Naive thymus-derived CD4-positive, alpha-beta T cell (primary cell): ENCODE measurements at places on chromosomes 6 and 20.

DNA sequence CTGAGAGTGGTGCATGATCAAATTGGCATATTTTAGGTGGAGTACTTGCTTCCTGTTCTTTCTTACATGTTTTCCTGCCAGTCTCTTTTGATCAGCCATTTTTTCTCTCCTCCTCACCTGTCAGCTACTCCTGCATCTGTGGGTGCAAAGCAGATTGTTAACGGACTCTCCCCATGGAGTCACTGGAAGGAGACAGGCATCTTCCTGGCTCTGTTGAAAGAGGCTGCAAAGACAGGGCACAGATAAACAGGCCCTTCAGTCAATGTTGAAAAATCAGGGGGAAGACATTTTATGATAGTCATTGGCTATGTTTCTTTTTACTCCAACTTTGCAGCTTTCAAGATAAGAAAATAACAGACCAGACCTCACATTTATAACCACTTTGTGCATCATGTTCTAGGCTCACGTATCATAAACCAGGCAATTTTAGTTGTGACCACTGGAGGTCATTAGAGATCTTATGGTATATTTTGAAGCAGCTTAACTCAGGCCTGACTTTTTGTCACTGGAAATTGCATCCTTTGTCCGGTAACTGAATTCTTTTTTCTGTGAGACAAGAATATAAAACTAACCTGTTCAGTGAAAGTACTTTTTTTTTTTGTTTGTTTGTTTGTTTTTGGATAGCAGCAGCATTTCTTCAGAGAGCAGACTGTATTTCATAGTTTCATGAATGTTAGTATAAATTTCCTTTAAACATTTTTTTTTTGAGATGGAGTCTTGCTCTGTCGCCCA, 20.1 kb downstream of the ECT2L start:
- peak; percentile 41 for DNase-seq

DNA sequence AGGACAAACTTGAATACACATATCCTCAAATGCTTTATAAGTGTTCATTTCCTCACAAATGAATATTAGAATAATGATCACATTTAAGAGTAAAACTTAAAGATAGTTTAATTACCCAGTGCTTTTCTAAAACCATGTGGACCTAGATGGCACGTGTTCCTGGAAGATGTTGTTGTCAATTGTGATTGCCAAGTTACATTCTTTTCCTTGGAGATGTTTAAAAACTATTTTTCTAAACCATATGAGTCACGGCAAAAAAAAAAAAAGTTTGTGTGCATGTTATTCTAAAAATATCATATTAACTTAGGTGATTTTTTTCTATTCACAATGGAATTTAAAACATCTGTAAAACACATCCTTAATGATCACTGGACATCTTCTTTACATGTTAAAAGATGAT, 51.1 kb downstream of the RCAN2 start:
- DNase-seq: no peak

DNA sequence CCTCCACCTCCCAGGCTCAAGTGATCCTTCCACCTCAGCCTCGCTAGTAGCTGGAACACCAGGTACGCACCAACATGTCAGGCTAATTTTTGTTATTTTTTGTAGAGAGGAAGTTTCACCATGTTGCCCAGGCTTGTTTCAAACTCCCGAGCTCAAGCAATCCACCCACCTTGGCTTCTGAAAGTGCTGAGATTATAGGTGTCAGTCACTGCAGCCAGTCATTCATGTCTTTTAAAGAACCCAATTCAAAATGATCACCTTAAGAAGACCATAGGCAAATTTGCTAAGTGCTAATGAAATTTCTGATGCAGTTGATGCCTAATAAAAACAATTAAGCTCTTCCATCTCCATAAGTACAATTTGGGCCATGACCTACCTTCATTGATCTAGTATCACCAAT, 2.6 kb upstream of the VNN2 start:
- DNase-seq: no peak

GRCh38 chr6:163635731-163636364, 221.3 kb downstream of the QKI start:
- no peak for DNase-seq

- DNase-seq: no peak
Measured at GRCh38 chr6:51533962-51534361, 553.5 kb downstream of the PKHD1 start.

DNA sequence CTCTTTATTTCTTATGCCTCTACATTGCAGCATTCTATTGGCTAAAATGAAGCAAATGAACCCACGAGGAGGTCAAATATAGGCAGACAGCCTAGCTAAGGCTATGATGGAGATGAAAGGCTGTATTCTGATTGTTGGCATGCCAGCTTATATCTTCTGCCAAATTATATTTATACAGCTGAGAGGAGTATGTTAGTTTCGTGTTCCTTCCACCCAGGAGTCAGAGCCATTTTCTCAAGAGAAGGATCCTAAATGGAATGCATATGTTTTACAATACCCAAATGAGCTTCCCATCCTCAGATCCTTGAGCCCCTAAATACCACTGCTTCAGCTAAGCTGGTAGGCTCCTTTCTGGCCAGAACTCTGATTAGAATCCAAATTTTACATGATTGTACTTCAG, 178.4 kb upstream of the HDDC2 start:
- DNase-seq: no peak

DNA sequence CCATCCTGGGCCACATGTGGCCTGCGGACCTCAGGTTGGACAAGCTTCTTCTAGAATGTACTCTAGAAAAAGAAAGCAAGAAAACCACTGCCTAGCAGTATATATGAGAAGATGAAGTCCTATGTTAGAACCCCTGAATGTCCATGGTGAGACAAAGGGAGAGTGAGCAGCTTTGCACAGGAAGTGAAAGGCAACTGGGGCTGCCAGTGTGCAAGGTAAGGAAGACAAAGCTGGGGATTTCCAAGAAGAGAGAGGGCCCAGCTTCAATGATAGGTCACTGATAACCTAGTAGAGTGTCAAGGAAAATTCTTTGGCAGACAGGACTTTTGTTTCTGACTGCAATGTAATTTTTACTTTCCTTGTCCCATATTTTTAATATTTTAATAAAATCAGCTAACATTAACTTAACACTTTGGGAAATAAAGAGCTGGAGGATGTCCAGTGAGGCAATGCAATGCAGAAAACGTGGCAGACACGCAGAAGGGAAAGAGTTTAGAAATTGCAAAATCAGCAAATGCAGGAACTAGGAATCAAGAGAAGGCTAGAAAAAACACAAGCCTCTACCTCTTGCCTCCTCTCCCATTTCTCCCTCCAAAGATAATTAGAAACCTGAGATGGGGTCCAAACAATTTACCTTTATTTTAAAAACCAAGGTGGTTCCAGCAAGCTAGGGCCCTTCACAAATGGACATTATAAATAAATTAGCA, 47.4 kb downstream of the CYP39A1 start:
- DNase-seq: no peak

- no peak for DNase-seq
Measured at GRCh38 chr6:7556394-7557106, 15.1 kb downstream of the DSP start.

GRCh38 chr20:15476781-15477180, 1096.5 kb downstream of the KIF16B start:
- no peak for DNase-seq

DNA sequence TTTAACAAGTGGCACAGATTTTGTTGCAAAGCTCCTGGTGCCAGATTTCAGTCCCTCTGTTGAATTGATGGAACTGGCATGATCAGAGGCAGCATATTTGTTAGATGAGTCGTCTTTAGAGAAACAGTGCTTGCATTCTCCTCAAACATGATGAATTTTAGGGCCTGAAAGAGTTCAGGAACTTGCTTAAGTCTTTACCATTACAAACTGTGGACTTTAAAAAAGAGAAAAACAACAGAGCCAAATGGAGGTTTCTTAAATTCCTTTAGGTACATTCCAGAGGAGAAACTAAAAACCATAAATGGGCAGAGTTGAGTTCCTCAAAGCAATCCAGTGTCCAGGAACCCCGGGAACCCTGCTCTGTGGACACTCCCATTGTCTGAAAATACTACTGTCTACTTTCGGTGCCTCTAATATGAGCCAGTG, 2.5 kb downstream of the GTF2H5 start:
- no peak for DNase-seq

GRCh38 chr20:59235226-59235625, 65.2 kb upstream of the EDN3 start:
- no peak for DNase-seq

DNA sequence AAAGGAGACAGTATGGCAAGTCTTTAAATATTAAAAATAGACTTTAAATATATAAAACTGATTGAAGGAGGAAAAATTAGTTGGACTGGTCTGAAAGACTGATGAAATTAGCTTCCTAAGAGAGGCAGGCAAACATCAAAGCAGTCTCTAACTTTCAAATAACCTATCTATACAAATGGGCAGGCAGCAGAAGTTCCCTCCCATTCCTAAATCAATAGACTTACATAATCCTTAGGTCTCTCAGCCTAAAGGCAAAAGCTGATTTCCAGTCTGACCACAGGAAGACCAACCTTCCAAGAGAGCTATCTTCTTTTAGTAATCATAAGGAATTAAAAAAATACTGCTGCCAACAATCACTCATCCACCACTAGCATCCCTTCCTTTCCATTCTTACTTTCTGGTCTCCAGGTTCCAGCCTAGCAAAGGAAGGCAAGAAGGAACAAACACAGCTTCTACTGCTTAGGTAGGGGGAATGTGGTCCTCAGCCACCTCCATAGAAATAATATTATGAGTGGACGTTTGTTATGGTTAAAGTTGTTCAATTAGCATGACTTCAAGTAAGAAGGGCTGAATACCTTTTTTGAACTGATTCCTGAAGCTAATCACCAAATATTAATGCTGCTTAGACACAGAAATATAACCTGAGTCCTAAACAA, 44.1 kb downstream of the SESN1 start:
- DNase-seq: no peak

- no peak for DNase-seq
Measured at GRCh38 chr20:7015257-7015656, 247.8 kb downstream of the BMP2 start.

DNA sequence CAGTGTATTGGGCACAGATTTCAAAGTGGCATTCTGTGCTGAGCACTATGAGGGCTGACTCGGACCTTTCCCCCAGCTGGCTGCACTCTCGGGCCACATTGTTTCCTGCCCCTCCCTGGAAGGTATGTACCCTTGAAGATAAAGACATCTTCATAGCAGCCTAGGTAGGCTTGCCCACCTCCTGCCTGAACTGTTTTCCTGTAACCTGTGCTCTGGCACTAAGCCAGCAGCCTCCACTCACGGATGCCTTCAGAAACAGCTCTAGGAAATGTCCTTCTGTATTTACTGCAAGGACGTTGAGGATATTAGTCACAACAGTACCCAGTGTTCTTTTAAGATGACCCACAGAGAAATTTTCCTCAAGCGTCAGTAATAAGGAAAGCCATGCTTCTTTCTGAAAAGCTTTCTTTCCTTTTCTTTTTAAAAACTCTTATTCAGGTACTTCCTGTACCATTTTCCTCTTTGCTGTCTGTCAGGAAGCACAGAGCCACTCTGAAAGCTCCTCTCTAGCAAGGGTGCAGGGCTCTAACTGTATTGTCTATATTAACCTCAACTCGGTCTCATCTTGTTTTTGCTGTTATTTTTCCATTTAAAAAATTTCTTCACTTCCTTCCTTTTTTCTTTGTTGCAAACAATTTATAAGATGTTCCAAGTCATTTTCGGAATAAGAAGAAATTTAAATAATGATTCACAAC, 43.5 kb downstream of the TTI1 start:
- DNase-seq: no peak

GRCh38 chr6:22020299-22021003, 276.4 kb downstream of the PRL start:
- no peak for DNase-seq

DNA sequence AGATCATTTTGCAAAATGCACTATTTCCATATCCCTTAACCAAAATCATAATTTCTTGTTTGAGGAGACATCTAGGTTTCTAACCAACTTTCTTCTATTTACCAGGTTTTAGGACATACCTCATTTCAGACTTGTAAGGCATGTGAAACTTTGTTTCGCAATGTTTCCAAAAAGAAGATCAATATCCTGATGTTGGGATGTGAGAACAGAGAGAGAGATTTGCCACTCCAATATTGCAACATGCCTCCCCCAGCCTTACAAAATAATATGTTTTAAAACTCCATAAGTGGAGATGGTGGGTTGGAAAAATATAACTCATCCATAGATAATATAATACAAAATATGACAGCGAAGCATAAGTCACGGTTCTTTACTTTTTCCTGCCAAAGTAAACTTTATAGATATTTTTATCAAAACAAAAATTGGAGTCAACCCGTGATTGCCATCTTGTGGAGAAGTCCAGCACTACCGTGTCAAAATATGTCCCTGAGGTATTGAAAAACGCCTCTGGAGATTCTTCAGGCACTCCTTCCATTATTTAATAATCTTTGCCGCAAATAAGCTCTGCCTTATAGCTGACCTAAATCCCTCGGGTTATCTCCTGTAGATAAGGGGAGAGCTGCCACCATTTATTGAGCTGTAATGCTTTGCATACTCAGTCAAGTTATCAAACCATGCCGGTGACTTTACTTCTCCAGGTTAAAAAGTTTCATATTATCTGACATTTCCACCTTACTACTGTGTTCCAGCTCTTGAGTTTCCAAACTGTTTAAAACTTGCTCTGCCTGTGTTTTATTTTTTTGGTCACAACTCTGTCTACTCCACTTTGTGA, 534.2 kb downstream of the HACE1 start:
- DNase-seq: no peak

- DNase-seq: no peak
Measured at GRCh38 chr6:154384191-154384590, 27.6 kb upstream of the IPCEF1 start.

DNA sequence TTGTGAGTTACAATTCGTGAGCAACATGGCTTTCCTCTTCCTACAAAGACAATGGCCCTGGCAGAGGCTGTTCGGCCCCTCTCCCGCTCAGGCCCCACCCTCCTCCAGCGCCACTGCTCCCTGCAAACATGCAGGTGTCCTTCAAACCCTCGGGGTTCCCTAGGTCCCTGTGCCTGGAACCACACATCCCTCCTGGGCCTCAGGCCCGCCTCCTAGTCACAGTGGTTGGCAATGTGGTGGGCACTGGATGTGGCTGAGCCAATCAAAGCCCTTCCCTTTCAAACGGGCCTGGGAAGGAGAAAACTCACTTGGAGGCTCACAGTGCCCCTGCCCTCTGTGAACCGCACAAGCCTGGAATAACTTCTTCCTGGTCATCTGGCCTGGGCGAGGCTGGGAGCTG, 147.2 kb downstream of the TFAP2C start:
- DNase-seq: no peak

DNA sequence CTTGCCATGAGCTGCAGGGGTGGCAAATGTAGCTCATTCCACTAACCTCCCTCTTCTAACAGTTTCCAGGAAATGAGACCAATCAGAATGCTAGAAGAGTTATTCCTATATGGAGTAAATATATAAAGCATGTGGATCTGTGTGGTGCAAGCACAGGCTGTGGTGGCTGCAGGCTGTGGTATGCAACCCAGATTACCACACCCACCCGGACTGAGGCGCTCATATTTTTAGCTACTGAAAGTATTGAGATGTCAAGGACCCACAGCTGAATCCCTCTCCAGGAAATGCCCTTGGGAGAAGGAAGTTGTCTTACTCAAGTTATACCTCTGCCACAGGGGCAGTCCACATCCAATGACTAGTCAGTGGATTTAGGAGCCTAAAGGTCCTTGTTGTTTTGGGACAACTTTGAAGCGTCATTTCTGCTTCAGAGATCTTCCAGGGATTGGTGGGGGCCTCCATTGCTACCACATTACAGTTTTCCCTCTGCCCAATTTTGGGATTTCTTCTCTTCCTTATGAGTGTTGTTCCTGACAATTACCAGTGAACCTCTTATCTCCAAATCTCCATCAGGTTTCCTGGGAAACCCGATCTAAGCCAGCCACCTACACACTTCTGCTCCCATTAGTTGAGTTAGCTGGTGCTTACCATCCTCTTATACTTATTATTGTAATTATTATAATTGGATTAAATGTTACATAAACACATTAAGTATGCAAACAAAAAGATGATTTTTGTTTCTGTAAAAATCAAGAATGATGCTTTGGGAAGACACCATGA, 12.1 kb upstream of the REPS1 start:
- no peak for DNase-seq
